GM23338 (cell line): ENCODE measurements at places on chromosomes 3 and 15. TPM values are rescaled to one million over a fixed set of nuclear protein-coding genes. Genes with fewer than 3 reads are reported as not detected.

The MITF gene
- total RNA-seq: 1.9 and 4.2 TPM in 2 replicates

The MNS1 gene
- 2.9 and 8.9 TPM in 2 replicates for total RNA-seq

DNA sequence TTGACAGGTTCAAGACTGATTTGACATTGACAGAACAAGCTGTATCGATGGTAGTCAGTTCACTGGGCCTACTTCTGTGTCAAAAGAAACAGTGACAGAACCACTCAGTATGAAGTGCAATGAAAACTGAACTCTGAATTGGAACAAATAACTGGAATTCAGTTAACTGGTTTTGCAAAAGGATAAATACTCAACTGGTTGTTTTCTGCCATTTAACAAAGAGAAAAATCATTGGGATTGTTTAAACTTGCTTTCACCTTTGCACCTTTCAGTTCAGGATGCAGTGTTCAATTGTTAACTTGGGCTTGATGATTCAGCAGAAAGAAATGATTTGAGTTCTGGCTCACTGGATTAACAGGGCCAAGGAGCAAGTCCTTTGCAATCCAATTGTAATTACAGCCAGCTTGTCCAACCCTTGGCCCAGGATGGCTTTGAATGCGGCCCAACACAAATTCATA is 4.9 kb downstream of the BTD start:
- no peak for DNase-seq

- no peak for DNase-seq
Measured at GRCh38 chr3:192223815-192224214, 503.5 kb downstream of the FGF12 start.

DNA sequence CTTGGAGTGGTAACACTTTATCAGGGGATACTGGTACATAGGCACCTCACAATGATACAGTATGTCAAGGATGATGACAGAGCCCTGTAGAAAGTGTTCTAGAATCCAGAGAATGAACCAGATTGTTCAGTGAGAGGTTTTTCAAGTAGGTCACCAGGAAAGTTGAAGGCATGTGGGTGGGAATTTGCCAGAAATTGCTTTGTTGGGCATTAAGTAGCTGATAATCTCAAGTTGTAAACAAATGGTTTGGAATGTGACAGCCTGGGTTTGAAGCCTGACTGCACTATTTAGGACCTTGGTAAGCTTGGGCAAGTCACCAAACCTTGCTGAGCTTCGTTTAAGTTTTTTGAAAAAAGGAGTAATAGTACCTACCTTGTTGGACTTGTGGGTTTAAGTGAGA is 12.5 kb downstream of the SLC35G2 start:
- no peak for DNase-seq

The NEK10 gene
- total RNA-seq: 2.0 and 2.4 TPM in 2 replicates

DNA sequence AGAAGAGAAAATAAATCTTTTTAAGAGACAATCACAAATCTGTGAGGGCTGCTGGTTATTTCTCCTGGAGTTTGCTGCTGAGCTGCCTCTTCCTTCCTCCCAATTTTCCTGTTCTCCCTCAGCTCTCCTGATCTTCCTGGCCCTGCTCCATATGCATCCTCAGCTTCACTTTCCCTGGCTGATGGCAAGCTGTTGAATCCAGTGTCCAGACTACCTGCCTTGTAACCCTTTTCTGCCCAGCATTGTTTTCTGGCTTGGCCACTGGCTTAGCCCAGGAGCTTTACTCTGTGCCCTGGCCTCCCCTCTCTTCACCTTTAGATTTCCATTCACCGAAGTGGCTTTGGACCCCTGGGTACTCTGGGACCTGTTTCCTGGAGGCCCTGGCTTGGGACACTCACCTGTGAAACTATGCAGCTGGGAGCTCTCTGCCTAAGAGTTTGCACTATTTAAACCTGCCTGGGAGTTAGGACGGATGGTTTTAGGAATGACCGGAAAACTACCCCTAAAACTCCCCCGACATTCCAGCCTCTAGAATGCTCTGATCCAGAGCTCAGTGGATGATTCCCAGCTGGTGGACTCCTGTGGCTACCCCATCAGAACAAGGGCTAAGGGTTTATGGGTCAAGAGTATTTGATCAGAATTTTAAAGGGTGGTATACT is 90.0 kb downstream of the RBPMS2 start:
- DNase-seq: peak; percentile 76

DNA sequence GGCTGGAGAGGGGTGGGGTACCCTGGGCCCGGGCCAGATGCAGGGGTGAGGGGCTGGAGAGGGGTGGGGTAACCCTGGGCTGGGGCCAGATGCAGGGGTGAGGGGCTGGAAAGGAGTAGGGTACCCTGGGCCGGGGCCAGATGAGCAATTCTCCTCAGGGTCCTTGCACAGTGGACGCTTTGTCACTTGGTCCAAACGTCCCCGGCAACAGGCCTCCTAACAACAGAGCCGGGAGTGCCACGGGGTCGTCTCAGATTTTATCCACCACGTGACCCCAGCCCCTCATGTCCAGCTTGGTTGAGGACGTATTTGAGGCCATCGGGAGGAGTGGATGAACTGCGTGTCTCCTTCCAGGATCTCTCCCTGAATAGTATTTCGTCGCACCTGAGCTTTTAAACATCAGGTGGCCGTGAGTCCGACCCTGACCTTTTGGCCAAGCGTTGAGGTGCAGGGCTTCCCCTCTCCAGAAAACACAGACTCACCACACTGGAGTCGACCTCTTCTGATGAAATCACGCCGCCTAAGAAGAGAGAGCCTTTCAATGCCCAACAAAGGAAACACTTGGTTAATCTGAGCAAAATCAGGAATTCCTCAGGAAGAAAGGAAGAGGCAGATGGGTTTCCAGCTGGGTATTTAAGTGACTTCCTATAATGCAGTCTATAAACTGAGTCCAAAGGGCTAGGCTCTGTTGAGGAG is 12.8 kb upstream of the LRRC15 start:
- no peak for DNase-seq

The HOMER2 gene
- total RNA-seq: 23.9 and 30.9 TPM in 2 replicates
